Cardiac septum (tissue), 1 donor: ENCODE measurements at places on chromosomes 4 and X.

GRCh38 chrX:116806288-116806802, 343.6 kb upstream of the CT83 start:
- no peak for DNase-seq

- DNase-seq = no peak
Observed at GRCh38 chr4:19151684-19152083, 1100.0 kb upstream of the SLIT2 start.

- DNase-seq = no peak
Observed at GRCh38 chr4:177041356-177041755, 248.6 kb upstream of the VEGFC start.

GRCh38 chr4:154120006-154120676, 331.3 kb upstream of the SFRP2 start:
- DNase-seq = no peak

GRCh38 chr4:2078584-2078983, 19.5 kb downstream of the NAT8L start:
- DNase-seq = peak; percentile 26

GRCh38 chr4:78880874-78881492, 58.3 kb downstream of the PAQR3 start:
- no peak for DNase-seq

DNA sequence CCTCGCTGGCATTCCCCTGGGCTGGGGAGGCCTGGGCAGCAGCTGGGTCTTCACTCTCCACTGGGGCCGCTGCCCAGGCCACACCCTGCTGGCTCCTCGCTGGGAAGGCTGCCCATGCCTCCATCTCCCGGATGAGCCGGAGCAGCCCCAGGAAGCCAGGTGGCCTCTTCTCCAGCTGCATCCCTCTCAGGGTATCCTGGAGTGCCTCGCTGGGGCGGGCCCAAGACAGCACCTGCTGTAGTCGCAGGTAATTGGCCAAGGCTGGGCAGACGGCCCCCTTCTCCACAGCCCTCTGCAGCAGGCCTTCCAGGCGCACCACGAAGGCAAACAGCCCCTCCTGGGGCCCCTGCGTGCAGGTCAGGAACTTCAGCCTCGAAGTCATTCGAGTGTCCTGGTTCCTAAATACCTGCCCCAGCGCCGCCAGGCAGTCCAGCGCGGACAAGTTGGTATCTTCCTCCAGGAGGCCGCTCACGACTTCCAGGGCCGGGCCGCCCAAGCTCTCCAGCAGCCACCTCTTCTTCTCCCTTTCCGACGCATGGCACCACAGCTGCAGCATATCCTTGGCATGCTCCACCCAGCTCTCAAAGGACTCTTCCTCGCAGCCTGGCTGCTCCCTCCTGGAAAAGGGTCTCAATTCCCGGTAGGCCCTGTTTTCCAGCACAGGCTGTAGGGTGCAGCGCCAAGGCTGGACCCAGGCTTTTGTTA, 3.7 kb downstream of the PNMA6E start:
- DNase-seq = peak; percentile 70

DNA sequence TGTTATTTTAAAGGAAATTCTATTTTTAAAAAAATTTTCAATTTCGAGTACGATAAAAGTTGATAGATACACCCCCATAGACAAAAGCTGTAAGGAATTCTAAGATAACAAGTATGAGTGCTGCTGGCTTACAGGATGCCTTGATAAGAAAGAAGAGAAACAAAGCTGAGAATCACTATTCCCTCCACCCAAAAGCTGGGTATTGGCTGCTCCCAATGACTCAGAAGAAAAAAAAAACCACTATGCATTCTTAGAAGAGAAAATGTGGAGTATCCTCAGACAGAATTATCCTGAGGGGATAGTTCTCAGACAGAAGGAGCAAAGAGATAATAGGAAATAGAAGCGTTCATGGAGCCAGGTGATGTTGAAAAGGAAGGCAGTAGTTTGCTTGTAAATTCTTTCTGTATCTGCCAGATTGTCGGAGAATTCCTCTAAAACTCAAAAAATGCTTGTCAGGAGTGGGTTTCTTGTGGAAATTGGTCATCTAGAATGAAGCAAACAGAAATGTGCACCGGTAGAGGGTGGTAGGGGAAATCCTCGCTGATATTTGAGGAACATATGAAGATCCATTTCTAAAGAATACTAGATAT, 217.5 kb upstream of the ADAMTS3 start:
- no peak for DNase-seq

DNA sequence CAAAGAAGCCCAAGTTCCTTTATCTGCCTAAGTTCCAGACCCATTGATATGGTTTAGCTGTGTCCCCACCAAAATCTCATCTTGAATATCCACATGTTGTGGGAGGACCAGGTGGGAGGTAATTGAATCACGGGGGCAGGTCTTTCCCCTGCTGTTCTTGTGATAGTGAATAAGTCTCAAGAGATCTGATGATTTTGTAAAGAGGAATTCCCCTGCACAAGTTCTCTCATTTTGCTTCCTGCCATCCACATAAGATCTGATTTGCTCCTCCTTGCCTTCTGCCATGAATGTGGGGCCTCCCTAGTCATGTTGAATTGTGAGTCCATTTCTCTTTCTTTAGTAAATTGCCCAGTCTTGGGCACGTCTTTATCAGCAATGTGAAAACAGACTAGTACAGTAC, 860.2 kb downstream of the FSTL5 start:
- no peak for DNase-seq

DNA sequence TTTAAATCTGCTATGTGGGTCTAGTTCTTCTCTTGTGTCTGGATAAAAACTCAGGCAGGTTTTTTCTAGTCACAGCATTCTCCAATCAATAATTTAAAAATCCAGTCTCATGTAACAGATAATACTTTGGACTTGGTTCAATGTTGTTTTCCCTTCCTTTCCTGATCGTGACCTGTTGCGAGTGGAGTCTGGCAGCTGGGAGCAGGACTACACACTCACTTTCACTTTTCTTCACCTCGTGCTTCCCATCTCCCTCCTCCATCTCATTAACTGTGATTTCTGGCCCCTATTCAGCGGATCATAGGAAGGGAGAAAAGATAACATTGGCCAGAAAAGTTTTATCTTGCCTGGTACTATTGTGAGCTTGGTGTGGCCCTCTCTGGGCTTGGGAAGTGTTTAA, 96.6 kb upstream of the GATB start:
- DNase-seq = no peak

GRCh38 chr4:137531986-137532868, at the start of gene PCDH18:
TSS of gene PCDH18 (minus strand) at chr4:137532494. CDS start at chr4:137532088, 406 bp downstream.
- DNase-seq = peak; percentile 90

DNA sequence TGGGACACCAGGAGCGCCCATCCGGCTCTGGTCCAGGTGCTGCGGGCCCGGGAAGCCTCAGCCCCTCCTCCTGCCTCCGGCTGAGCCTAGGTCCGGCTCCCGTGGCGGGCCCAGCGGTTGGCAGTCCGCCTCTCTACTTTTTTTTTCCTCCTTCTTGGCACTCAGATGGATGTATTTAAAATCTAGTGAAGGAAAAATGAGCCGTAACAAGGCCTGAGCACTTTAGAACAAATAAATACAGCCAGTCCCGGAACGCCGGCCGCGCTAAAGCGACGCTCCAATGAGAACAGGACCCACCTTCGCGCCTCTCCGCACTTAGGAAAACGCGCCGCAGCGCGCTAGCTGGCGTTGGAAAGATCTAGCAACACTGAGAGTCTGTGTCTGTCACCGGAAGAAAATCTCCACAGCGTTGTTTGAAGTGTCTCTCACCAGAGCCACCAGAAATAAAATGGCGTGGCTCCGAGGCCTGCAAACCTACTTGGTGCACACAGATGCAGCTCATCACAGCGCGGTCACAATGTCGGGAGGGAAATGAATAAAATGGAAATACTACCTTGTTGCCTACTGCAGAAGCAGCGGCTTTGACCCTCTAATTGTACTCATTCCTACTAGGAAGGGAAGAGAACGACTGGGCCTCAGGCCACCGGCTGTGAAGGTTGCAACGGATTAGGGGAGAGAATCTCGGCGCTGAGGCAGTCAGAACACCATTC, 4.7 kb downstream of the NEUROG2 start:
- DNase-seq = no peak

DNA sequence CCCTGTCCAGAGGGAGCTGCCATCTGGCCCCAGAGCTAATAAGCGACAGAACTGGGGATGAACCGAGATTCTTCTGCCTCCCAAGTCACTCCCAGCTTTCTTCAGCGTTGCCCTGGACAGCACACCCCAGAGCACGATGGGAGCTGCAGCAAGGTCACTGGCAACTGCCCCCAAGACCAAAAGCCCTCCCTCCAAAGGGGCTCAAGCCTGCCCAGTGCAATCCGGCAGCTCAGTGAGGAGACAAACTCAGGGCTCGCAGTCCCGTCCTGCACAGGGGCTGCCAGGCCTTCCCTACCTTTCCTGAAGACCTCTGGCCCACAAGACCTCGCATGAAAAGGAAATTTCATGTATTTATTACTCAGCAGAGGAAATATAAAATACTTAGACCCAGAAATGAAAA, 174.8 kb downstream of the BCOR start:
- no peak for DNase-seq

- no peak for DNase-seq
Observed at GRCh38 chr4:178471994-178472393, 1029.8 kb upstream of the AGA start.

DNA sequence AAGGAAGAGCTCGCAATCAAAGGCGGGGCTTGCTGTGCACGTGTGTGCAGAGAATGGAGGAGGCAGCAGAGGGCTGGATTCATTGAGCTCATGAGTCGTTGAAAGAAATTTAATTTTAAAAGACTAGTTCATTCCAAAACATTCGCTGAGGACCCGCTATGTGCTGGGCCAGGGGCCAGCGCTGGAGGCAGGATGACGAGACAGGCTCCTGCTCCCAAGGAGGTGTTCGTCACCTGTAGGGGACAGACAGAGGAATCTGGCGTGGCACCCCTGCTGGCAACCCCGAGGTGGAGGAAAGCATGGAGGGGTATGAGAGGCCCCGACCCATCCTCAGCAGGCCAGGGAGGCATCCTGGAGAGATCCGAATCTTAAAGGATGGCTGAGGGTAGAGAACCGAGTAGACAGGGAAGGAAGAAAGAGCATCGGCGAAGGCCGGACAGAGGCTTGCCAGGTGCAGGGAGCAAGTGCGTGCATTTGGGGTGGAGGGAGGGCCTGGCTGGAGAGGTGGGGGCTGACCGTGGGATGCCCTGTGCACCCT, 96.4 kb downstream of the CPZ start:
- peak; percentile 31 for DNase-seq

GRCh38 chr4:165516281-165516833, 137.5 kb downstream of the CPE start:
- no peak for DNase-seq

GRCh38 chr4:53156896-53157295, 209.0 kb downstream of the SCFD2 start:
- no peak for DNase-seq

DNA sequence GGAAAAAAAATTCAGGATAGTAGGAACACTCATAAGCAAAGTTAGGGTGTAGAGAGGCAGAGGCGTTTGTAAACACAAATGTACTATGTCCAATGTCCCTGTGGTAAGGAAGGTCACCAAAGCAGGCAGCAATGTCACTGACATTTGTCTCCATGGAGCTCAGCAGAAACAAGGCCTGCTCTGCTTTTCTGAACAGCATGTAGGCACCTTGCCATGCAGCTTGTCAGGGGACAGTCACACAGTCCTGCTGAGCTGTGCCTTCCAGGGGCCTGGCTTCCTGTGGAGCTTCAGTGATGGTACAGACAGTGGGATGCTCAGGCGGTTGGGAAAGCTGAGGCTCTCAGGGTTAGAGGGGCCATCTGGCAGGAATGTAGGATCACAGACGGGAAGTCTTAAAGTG, 74.5 kb upstream of the HS3ST1 start:
- peak; percentile 83 for DNase-seq

GRCh38 chr4:128768373-128768996, 41.0 kb upstream of the JADE1 start:
- DNase-seq = no peak

DNA sequence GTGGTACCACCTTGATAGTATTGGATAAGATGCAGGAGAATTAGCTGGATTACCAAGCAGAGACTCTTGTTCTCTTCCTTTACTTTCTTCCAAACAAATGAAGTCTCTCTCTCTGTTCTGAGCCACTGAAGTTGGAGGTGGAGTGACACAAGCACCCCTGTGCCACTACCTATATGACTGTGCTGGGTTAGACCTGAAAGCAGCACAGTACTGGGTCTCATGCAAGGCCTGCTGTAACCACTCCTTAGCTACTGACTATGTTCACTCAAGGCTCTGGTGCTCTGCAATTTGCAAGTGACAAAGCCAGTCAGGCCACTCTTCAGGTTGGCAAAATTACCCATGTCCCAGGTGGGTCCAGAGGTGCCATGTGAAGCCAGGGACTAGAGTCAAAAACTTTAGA, 389.6 kb upstream of the MAOA start:
- no peak for DNase-seq

DNA sequence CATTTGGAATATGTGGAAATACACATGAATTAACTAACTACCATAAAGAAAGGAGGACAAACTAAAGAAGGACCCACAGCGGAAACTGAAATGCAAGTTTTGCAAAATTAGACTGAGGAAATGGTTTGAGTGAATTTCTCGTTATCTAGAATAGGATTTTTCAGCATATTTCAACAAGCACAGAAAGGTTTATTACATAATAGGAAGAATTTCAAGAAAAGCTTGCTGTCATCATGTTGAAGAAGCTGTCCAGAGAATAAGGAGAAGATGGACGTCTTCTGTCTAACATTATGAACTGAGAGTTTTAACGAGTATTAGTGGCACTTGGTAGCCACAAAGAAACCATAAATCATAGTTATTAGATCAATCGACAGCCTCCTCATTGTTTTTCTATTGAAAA, 45.0 kb downstream of the TEC start:
- DNase-seq = no peak

DNA sequence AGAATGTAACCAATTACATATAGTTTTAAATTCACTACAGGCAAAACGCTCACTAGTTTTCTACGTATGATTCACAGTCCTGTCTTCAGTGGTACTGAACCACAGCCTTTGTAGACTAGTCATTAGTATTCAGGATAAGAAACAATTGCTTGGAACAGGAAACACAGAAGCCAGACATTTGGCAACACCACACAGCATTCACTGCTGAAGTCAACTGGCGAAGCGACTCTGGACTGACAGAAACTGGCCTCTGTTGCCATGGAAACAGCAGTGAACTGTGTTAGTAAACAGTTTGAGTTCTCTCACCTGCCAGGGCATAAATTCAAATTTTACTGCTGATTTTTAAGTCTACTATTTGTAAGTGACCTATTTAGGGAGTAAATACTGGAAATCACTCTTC, 57.6 kb downstream of the MAPK10 start:
- DNase-seq = no peak

GRCh38 chr4:101961144-101961543, 170.6 kb downstream of the BANK1 start:
- no peak for DNase-seq

GRCh38 chrX:40504801-40505605, 75.8 kb upstream of the ATP6AP2 start:
- no peak for DNase-seq

DNA sequence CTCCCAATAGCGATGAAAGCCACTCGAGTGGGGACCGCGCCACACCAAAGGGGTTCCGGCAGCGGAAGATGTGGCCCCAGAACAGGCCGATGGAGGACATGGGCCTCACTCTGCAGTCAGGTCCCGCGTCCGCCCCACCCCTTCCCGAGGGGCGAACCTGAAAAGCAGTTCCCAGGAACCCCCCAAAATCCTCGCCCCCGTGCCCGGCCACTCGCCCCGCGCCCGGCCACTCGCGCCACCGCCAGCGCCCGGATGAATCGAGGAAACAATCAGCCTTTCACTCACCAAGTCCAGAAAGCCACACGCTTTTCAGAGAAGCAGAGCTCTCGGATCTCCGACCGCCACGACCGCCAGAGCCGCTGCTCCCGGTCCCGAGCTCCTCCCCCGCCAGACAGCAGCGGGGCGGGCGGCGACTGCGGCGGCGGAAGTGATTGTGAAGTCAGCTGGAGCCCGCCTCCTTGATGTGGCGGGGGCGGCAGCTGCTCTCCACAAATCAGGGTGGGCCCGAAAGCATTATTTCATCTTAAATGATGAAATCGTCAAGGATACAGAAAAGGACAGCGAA, at the start of gene PJA1:
TSS of gene PJA1 (minus strand) at position 367 of the 565 bp plus-strand sequence. CDS start 2,380 bp downstream, outside the sequence.
- DNase-seq = peak; percentile 82
